Activated CD8-positive, alpha-beta memory T cell treated with anti-CD3 and anti-CD28 coated beads for 24 hours (primary cell): ENCODE measurements at places on chromosomes 2 and 18.
A peak's percentile ranks its signal among the peaks of the same experiment; 100 is the strongest.

- DNase-seq = no peak
Observed at GRCh38 chr2:181725476-181725875, 45.2 kb upstream of the NEUROD1 start.

DNA sequence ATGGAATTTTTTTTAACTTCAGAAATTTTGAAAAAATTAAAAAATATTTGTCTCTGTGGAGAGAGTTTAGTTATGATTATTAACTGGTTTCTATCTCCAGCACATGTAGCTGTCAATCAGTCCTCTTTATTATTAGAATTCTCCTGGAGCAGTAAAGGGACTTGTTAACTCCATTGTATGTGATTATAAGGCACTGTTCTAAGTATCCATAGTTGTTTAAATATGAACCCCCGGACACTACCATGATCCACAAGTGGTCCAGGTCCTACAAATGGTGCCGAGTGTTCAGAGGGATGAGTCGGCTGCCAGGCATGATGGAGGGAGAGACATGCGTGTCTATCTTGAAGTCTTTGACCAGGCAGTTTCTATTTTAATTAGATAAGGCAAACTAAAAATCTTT lies 492 bp downstream of the CHRNA1 start:
- no peak for DNase-seq

- no peak for DNase-seq
Observed at GRCh38 chr2:167592441-167592840, 655.0 kb downstream of the STK39 start.

DNA sequence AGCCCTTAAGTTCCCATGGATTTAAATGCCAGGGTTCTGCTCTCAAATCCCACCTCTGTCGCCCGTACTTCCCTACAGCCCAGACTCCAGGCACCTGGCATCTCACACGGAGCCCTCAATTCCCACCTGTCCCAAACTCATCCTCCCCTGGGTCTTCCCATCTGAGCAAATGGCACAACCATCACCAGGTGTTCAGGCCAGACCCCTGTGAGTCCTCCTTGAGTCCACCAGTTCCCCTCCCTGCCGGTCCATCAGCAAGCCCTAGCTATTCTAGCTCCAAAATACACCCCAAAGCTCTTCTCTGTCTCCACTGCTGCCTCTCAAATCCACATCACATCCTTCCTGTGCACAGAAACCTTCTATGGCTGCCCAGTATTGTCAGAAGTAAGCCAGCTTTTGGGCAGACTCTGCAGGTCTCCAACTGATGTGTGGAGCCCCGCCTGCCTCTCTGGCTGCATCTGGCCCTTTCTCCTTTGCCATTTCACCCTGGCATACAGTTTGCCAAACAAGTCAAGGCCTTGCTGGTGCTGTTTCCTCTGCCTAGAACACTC lies 67.7 kb downstream of the DNMT3A start:
- peak; percentile 69 for DNase-seq

- no peak for DNase-seq
Observed at GRCh38 chr2:198173242-198173641, 368.8 kb downstream of the PLCL1 start.

DNA sequence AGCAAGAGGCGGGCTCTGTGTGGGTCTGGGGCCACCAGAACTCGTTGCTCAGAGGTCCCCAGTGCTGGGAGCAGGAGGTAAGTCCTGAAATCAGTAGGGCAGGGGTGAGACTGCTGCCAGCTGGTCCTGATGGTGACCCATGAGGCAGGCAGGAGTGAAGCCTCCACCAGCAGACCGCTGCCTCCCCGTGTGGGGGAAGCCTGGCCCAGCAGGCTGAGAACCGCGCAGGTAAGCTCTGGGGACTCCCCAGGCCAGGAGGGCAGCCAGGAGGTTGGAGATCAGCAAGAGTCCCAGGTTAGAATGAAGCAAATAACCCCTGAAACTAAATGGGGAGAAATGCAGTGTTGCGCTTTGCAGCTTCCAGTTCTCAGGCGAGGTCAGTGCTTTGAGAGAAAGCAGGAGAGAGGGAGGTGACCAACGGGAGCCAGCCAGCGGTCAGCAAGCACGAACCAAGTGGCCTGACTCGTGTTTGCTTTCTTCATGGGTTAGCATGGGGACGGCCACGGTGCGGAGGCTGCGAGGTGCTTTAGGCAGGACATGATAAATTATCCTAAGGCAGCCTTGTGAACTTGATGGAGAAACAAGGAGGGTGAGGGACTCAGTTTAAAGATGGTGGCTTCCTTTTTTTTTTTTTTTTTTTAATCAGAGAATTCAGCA lies 26.2 kb downstream of the INHBB start:
- no peak for DNase-seq

DNA sequence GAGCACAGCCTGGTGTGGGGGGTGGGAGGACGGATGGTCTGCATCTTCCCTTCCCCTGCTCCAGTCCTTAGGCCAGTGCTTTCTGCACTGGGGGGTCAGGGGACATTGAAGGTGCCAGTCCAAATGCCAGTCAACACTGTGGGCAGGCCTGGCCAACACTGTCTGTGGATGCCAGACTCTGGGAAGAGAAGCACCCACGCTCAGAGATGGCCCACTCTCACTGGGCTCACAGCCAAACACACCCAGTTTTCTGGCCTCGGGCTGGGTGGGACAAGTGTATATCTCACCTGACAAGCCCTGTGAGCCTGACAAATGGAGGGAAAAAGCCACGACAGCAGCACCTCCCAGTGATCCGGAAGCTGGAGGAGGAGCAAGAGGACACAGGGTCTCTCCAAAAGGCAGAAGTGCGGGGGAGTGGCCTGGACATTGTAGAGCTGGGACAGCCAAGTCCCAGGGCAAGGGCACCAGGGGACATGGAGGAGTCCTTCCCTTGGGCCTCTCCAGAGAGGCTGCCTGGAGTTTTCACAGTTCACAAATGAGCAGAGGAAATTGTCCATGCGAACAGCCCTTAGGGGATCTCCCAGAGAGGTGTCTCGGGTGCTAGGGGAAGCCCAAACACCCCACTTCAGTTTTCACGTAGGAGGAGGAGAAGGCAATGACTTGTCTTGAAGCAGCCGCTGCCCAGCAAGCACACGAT lies 79.3 kb downstream of the SDC1 start:
- DNase-seq = no peak

GRCh38 chr18:63725682-63726480 lies 23.1 kb downstream of the SERPINB11 start:
- DNase-seq = no peak

DNA sequence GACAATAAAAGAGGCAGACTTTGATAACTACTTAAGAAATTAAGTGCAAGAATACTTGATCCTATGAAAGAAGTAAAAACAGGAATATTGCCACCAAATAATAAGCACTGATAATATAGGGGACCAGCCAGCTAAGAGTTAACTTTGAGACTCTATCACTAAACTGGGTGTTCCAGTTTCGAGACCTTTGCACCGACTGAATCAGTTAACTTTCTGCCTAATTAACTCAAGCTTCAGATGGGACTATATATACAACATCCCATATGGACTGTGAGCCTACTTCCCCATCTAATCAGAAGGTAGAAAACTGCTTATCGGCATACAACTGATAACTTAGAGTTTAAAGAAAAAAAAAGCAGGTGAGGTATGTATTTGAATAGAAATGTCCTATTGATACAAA lies 25.8 kb upstream of the SLC9A2 start:
- DNase-seq = no peak

GRCh38 chr2:240955306-240956170 lies 42.9 kb upstream of the SNED1 start:
- no peak for DNase-seq

DNA sequence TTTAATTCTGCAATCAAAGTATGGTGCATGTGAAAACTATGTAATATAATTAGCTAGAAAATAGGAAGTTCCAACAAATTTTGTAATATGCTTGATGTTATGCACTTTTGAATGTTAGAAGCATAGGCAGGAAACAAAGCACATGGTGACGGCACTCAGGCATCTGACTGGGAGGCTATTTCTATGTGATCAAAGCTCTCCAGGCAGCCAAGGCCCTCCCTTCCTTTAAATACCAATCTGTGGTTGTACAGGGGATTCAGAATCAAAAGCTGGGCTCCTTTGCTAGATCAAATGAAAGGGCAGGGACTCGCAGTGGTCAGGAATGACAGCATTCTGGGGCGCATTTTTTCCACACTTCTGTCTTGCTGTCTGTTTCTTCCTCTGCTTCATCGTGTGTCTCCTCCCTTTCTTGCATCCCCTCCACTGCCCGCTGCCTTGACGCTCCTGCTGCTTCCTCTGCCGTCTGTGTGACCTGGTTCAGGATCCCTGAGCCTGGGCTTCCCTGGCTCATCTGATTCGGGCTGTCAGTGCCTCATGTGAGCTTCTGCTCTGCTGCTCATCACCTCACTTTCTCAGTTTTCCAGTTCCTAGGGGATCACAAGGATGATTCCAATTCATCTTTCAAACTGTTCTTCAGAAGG lies 30.9 kb downstream of the TMEM182 start:
- DNase-seq = no peak

DNA sequence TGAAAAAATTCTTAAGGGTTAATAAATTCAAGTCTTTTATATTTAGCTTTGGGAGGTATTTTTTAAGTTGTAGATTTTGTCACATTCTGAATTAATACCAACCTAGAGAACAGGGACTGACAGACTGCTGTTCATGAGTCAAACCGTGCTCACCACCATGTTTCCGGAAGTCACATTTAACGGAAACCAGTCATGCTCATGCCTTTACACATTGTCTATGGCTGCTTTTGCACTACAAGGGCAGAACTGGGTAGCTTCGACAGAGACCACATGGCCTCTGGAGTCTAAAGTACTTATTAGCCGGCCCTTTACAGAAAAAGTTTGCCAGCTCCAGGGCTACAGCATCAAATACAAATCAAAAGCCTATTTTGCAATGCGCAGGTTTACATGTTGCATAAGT lies 33.3 kb downstream of the LONRF2 start:
- no peak for DNase-seq

DNA sequence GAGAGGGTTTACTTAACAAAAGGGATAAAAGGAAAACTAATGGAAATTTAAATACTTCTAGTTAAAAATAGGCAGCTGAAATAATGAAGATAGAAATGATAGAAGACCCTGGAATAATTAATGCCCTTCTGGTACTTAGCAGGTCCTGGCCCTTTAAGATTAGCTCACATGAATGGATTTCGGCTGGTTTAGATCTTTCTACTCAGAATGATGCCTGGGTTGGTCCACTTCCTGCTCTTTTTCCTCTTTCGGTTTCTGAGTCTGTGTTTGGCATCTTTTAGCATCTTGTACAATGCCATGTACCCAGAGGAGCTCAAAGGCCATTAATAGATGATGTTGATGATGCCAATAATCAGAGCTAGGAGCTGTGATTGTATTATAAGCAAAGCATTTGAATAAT lies 290.5 kb downstream of the CLIP4 start:
- DNase-seq = no peak

DNA sequence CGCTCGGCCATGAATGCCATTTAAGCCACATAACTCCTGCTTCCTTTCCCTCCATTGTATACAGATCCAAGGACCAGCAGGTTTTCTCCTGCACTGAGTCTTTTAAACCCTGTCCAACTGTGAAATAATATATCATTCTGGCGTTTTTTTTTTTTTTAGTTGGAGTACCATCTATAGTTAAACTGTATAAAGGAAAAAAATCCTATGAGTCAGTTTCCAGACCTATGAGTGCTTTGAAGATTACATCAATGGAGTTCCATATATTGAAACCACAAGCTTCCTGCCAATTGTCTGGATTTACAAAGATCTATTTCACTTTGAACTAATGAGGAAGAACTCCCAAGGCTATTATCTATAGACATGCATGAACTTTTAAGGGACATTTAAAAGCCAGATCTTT lies 2.4 kb upstream of the MALT1 start:
- DNase-seq = no peak
